Stimulated activated CD8-positive, alpha-beta memory T cell treated with anti-CD3 and anti-CD28 coated beads, Interleukin-2, amount 100 ng/mL, for 48 hours (primary cell): ENCODE measurements at places on chromosomes 3 and 15.

DNA sequence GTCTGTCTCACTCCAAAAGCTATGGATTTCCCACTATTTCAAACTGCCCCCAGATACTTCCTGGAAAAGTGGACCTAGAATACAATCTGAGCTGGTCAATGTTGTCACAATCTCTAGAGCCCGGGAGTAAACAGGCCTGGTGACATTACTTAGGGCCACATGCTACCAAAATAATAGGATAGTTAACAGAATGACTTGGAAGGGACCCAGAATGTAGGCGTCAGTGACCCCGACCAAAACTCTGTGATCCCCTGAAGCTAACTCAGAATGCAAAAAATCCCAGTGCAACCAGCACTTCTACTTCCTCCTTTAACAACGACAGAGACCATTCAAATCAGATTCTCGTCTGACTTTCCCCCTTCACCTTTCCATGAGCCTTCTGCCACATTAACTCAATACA, 51.5 kb upstream of the CDV3 start:
- no peak for DNase-seq

DNA sequence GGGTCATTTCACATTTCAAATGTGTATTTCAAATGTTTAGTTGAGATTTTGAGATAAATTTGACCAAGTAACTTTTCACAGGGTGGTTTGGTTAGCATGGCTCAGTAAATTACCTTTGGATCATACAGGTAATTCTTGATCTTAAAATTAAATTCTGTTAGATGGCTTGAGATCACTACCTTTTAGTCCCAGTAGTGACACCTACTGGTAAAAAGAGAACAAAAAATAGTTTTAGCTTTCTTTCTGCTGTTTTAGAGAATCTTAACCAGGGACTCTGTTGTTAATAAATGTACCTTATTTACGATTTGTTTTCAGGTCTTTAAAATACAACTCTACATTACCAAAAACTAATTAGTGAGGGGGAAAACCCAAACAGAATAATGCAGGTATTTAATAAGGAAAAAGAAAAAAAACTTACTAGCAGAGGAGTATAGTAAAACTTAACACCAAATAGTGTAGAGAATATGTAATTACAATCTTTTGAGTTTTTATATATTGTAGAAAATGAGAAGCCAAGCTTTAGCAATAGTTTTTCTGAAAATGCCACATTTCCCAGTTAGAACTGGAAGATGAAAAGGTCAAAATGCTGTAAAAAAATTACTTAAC, 620.3 kb upstream of the AGTR1 start:
- no peak for DNase-seq

GRCh38 chr15:56176996-56177395, 66.7 kb downstream of the RFX7 start:
- no peak for DNase-seq

DNA sequence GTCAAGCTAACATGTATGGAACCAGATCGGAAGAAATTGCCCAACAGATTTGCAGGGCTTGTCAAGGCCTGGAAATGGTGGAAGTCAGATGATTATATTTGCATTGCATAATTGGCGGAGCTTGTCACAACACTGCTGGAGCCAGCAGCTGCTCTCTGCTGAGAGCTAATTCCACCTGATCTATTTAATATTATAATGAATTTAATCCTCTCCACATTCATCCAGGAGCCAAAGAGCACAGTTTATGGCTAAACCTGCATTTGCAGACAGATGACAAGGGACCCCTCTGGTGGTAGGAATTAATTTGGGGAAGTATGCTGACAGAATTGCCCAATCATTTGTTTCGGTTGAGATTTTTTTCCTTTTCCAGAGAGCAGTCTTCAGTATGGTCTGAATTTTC, 730.2 kb downstream of the TUSC7 start:
- DNase-seq = no peak

- DNase-seq = no peak
Measured at GRCh38 chr3:72625602-72626337, 222.5 kb downstream of the SHQ1 start.

GRCh38 chr3:14431917-14432834, 29.8 kb downstream of the SLC6A6 start:
- peak; percentile 89 for DNase-seq

DNA sequence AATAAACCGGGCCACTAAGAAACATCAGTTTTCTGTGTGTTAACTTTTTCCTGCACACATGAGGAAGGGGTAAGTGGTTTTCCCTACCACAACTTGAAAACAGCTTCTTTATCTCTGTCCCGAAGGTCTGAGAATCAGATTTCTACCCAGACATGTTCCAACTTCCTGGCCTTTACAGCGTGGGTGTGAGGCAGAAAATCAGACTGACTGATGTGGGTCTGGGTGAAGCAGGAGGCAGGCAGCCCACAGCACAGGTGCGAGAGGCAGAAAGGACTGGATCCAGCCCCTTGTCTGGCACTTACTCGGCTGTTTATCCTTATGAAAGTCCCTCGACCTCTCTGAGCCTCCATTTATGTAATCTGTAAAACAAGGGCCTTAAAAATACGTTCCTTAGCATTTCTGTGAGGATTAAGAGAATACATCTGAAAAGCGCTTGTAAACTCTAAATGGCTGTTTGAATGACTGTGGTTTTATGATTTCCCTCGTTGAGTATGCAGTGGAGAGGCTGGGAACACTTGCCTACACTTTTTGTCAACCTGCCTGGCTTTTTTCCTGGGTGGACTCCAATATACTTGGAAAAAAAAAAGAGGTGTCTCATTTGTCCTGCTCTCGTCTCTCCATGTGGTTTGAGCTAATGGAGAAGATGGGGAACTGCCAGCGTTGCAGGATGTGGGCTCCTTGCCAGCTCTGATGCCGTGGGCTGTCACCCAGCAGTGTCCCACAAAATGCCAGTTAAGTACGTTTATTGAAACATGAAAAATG, 3.1 kb downstream of the AGBL1 start:
- no peak for DNase-seq

DNA sequence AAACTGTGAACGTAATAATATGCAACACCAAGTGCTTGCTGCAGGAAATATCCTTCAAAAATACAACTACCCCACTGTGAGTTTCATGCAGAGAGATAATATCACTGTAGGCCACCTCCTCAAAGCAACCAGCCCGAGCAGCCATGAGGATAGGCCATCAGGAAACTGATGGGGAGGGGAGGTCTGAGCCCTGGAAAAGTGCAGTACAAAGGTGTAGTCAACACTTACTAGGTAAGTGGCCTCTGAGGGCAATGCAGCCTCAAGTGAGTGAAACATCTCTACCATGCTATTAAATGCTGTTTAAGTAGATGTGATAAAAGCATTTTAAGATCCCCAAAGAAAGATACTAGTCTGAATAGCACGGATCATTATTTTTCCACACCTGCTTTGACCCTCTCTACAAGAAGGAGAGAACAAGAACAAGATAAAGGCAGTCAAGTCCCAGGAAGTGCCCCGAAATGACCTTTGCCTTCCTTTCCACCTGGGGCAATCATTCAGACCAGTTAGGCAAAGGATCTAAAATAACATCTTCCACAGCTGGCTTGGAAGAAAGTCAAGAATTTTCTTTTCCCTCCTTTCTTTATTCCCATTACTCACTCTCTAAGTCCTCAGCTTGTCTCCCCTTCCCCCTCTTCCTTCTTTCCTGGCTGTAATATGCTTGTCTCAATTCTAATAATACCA, 62.8 kb downstream of the FMN1 start:
- no peak for DNase-seq

DNA sequence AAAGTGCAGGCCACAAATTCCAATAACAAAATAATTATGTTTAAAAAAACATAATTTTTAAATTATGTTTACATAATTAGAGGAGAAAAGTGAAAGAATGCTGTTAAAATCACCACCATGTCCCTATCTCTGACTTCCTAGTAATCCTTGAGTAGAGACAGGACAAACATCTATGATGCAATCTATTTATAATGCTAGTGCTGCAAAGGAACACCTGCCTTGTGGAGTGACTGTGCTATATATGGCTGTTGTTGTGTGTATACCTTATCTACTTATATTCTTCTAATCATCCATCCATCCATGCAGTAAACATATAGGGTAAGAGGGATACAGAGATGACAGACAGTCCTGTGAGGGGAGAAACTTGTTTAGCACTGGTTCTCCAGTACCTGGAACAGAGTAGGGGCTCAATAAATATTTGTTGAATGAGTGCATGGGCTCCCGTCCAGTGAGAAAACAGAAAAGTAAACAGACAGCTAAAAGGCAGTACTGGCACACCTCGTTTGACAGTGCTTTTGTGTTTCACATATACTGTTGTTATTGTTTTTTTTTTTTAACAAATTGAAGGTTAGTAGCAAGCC, 229.3 kb upstream of the UBE2E1 start:
- DNase-seq = no peak

DNA sequence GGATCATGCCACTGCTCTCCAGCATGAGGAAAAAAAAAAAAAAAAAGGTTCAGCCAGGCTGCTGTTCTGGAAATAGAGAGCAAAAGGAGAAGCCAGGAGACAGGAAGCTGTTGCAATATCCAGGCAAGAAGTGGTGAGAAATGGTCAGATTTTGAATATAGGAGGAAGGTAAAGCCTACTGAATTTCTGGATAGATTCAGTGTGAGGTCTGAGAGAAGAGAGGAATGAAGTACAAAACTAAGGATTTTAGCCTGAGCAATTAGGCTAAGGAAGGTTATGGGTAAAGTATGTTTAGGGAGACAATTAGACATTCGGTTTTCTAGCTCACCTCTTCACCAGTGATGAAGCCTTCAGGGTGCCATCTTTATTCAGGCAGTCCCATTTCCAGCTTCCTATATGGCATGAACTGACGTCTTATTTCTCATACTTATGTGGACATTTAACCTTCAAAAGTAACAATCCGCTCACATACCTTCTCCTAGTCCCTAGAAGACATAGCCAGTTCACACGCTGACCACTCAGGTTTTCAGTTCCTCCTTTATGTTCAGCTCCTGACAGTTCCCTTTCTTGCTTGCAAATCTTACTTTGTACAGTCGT, 57.2 kb downstream of the KIF9 start:
- no peak for DNase-seq

DNA sequence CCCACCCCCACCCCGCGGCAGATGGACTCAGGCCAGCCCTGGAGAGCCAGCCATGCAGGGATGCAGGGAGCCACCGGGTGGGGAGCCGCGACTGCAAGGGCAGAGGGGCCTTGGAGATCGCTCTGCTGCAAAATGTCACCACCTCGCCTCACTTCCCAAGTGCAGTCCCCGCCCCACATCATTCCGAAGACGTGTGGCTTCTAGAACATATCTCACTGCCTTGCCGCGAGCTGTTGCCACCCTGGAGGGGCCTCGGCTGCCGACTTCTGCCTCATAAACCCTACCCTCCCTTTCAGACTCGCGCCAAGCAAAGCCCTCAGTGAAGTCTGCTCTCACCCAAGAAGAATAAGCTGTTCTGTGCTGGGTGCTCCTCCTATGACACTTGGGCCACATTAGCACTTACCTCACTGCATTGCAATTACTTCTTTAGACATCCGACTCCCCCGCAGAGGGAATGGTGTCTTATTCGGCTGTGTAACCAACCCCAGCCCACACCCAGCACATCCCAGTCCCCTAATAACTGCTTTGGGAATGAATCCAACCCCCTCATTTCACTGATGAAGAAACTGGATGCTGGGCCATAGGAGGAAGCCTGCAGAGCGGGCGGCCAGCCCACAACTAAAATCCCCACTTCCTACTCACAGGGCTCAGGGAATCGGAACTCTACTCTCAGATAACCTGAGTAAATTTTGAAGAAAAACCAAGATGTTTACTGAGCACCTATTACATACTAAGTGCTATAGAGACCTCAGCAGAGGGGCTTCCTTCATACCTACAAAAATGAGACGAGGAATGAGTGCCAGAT, 8.6 kb downstream of the TLE3 start:
- no peak for DNase-seq

- no peak for DNase-seq
Measured at GRCh38 chr3:15800780-15801179, 3.0 kb upstream of the ANKRD28 start.

GRCh38 chr3:192957441-192958021, 39.9 kb upstream of the MB21D2 start:
- DNase-seq = no peak

DNA sequence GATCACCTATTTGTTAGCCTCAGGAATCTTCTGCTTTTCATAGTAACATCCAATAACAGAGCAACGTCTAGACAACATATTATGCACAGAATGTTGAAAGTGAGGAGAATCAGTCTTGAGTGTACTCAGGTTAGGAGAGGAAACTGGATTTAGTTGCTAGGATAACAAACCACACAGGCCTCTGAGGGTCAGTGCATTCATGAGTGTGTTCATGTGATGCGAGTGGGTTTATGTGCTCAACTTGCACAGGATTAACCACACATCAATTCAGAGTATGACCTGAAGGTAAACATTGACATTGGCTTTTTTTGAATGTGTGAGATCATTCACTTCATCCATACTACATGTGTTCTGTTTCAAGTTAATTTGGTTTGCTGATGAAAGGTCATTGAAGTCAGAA, 287.6 kb downstream of the DIPK2A start:
- DNase-seq = no peak

GRCh38 chr3:174749143-174749542, 110.0 kb upstream of the NAALADL2 start:
- DNase-seq = no peak

DNA sequence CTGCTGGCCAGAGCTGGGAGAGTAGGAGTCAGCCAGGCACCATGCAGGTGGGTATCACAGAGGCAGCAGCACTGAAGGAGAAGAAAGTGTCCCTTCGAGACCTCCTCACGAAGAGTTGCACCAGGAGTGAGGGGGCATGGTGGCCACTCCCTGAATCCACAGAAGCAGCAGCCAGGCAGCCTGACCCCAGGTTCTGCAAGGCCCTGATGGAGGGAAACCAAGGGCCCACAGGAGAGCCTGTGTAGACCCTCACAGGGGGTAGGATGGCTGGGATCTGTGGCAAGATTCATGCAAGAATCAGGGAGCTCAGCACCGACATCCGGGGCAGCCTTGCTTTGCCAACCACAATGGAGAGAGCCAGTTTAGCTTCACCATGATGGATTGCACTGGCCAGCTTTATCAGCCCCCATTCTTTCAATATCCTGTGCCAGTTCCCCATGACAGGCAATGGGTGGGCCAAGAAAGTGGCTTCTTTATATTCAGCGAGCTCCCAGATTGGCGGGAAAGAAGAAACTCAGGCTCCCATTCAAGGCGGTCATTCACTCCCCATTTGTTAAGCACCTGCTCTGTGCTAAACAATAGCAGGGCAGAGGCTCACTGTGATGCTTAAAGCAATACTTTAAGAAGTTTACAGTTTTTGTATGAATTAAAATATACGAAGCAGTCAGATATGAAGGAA, 33.5 kb upstream of the TBC1D21 start:
- DNase-seq = no peak

GRCh38 chr3:129635656-129636055, 29.2 kb upstream of the PLXND1 start:
- DNase-seq = no peak

- DNase-seq = no peak
Measured at GRCh38 chr3:112498914-112499711, at the start of gene BTLA. Gene BTLA, minus strand, starts transcription at chr3:112499472. Its CDS starts 114 bp downstream, at chr3:112499358.

- no peak for DNase-seq
Measured at GRCh38 chr15:85810075-85810474, 15.3 kb upstream of the KLHL25 start.

GRCh38 chr3:88418219-88418618, 268.5 kb downstream of the C3orf38 start:
- no peak for DNase-seq
